ENCODE measurements at places on chromosomes 5 and 9. TPM values are rescaled to one million over a fixed set of nuclear protein-coding genes. Genes with fewer than 3 reads are reported as not detected.
A peak's percentile ranks its signal among the peaks of the same experiment; 100 is the strongest.

Gene WDR31
- total RNA-seq = 2.6 TPM

Gene SMARCA2
- 147 TPM for total RNA-seq

Gene PCA3
- total RNA-seq = not detected

Gene IL5
- total RNA-seq = not detected

Gene KIAA1958
- 14.2 TPM for total RNA-seq

DNA sequence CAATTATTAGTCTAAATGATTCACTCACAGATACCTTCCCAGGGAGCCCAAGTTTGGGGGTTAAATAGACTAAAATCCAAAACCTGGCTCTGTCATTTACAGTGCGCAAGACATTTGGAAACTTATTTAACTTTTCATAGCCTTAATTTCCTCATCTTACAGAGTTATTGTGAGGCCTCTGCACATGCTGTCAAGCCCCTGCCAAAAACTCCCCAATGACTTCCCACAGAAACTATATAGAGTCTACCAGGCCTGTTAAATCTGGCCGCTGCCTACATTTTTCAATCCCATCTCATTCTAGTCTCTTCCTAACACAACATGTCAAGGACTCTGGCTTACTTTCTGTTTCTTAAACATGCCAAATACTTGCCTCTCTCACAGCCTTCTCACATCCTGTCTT, 412.5 kb downstream of the ELAVL2 start:
- H3K4me3 ChIP-seq = no peak overlapping the region
- no peaks in the 10 kb centered on the region for H3K27me3 ChIP-seq
- H3K4me1 ChIP-seq = no peaks in the 10 kb centered on the region
- no peak overlapping the region for H3K27ac ChIP-seq
- no peak for DNase-seq

GRCh38 chr5:18754201-18754600, 1119.9 kb downstream of the TAF11L14 start:
- no peak for DNase-seq
- no peaks in the 10 kb centered on the region for H3K4me1 ChIP-seq
- no peaks in the 10 kb centered on the region for H3K27me3 ChIP-seq
- no peak overlapping the region for H3K4me3 ChIP-seq
- H3K36me3 ChIP-seq = no peaks in the 10 kb centered on the region
- no peak overlapping the region for H3K27ac ChIP-seq

- H3K27ac ChIP-seq = no peak overlapping the region
- no peaks in the 10 kb centered on the region for H3K4me1 ChIP-seq
These were observed 36.9 kb downstream of the ADAMTS19 start for GRCh38 chr5:129496864-129497595.

DNA sequence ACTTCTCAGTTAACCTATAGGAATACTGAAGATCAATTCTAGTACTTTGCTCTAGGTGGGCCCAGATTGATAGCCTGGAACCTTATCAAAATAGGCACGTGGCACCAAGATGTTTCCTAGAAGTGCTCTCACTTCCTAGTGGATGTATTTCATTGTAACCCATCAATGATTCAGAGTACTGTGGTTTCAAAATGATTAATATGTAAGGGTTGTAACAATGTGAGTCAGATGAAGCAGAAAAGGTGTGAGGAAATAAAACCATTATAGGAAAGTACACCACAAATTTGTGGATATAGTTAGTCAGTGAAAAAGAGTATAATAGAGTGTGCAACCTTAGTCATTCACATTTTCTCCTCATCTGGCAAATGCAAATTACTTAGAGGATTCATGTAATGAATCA, 177.3 kb upstream of the FST start:
- H3K4me1 ChIP-seq = no peaks in the 10 kb centered on the region
- H3K36me3 ChIP-seq = no peaks in the 10 kb centered on the region
- H3K27ac ChIP-seq = no peak overlapping the region
- no peak overlapping the region for H3K4me3 ChIP-seq

DNA sequence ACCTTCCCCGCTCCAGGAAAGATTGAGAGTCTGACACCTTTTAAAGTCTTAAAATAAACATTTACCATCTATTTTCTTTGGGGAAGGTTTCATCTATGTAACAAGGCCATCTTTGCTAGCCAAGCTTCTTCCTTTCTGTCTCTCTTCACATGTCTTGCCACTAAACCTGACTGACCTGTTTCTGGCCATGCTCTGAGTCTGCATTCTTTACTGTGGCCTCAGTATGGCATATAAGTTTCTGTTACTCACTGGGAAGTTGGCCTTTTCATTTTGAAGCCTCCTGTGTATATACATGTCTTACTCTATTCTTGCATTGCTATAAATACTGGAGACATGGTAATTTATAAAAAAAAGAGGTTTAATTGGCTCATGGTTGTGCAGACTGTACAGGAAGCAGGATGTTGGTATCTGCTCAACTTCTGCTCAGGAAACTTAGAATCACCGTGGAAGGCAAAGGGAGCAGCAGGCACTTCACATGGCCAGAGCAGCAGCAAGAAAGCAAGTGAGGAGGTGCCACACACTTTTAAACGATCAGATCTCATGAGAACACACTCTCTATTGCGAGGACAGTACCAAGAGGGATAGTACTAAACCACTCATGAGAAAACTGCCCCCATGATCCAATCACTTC, 48.1 kb downstream of the KCNV2 start:
- H3K4me1 ChIP-seq = no peaks in the 10 kb centered on the region
- no peak overlapping the region for H3K27ac ChIP-seq
- H3K27me3 ChIP-seq = no peaks in the 10 kb centered on the region
- peaks cover 14% of the 10 kb centered on the region for H3K36me3 ChIP-seq
- no peak for DNase-seq

DNA sequence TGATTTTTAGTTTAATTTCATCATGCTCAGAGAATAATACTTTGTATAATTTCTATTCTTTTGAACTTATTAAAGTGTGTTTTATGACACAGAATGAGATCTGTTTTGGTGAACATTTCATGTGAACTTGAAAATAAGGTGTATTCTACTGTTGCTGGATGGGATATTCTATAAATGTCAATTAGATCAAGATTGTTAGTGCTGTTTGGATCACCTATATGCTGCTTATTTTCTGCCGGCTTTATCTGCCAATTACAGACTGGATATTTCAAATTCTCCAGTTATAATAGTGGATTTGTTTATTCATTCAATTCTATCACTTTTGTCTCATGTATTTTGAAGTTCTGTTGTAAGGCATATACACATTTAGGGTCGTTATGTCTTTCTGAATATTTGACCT, 720.7 kb upstream of the RIOK2 start:
- no peaks in the 10 kb centered on the region for H3K27me3 ChIP-seq
- no peak overlapping the region for H3K27ac ChIP-seq
- no peaks in the 10 kb centered on the region for H3K36me3 ChIP-seq
- no peak overlapping the region for H3K4me3 ChIP-seq

GRCh38 chr9:5041390-5042115, 56.5 kb downstream of the JAK2 start:
- H3K36me3 ChIP-seq = peaks cover 33% of the 10 kb centered on the region
- H3K27ac ChIP-seq = no peak overlapping the region
- DNase-seq = peak; percentile 59
- no peaks in the 10 kb centered on the region for H3K4me1 ChIP-seq

- H3K4me3 ChIP-seq = no peak overlapping the region
- DNase-seq = no peak
- H3K27ac ChIP-seq = no peak overlapping the region
- H3K27me3 ChIP-seq = no peaks in the 10 kb centered on the region
- no peaks in the 10 kb centered on the region for H3K36me3 ChIP-seq
These were observed 82.2 kb upstream of the IL12B start for GRCh38 chr5:159412284-159413046.

DNA sequence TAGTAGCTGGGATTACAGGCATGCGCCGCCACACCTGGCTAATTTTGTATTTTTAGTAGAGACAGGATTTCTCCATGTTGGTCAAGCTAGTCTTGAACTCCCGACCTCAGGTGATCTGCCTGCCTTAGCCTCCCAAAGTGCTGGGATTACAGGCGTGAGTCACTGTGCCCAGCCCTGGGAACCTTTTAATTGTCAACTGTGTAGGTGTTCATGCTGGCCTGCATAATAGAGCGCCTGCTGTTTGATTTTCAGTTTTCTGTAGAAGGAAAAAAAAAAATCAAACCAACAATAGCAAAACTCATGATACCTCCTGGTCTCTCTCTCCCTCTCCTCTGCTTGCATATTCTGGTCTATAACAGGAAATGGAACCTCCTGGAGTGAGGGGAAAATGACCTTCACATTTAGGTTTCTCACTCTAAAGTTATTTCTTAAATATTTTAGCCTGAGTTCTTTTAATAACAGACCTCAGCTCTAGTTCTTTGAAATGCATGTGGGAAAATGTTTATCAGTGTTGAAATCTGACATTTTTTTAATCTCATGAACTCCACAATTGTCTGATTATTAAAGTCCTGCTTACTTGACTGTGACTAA, 51.7 kb downstream of the EXOSC2 start:
- H3K36me3 ChIP-seq = no peaks in the 10 kb centered on the region
- no peaks in the 10 kb centered on the region for H3K4me1 ChIP-seq
- H3K4me3 ChIP-seq = no peak overlapping the region
- no peak for DNase-seq
- no peaks in the 10 kb centered on the region for H3K27me3 ChIP-seq
- no peak overlapping the region for H3K27ac ChIP-seq

Data from upper lobe of right lung (tissue), 1 donor.